ENCODE measurements at places on chromosomes 7 and 10.

DNA sequence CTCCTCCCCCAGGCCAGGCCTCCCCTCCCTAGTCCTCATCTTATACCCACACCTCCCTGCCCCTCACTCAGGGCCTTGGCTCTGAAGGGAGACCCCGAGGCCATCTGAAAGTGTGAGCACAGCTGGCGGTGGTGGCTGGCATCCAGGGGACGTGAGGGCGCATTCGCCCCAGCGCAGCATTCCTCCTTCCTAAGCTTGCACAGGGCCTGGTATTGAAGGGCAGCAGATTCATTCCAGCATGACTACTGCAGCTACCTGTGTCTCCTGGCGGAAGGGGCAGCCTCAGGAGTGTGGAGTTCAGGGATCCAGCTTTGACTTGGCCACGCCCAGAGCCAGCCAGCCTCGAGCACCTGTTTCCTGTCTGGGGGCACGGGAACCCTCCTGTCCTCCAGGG is 72.6 kb downstream of the PARP12 start:
- no peak for DNase-seq

- DNase-seq, result no peak
These were observed 193.8 kb downstream of the SNX10 start for GRCh38 chr7:26485367-26485934.

DNA sequence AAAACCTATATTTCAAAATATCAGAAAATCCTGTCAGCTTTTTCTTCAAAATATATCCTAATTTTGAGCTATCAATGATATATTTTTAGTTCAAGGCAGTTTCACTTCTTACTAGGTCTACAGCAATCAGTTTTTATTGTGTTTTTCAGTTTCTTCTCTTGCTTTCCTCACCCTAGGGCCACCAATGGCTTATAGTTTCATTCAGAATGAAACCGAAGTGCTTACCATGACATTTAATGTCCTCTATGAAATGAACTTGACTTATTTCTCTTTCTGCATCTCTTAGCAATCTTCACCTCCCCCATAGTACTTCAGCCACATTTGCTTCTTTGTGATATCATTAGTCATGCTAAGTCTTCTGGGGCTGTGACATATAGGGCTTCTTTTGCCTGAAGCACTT is 100.3 kb downstream of the ARL5B start:
- DNase-seq, result no peak

DNA sequence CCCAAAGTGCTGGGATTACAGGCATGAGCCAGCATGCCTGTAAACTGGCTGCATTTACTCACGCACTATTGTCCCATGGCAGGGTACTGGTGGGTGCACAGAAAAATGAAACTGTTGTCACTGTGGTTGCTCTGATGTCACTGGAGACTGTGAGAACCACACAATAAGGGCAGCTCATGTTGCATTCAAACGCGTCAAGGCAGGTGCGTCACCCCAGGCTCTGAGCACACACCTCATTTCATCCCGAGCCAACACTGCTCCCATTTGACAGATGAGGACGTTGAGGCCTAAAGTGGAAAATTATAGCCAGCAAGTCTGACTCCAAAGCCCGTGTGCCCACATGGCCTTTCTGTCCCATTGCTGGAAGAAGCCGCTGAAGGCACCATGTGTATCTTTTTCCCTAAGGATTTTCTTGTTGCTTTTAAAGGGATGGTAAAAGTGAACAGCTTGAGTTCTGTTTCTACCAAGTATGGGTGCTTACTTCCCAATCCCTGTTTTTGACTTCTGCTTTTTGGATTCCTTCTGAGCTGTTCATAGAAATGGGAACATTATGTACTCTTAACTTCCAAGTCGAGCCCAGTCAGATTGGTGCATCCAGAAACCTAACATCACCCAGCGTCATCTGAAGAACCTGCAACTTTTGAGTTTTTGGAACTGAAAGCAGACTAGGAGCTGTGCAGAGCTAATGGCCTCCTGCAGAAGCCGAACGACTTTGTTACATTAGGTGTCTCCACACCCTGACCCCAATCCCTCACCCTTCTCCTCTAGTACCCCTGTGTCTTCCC is 60.1 kb upstream of the CARD11 start:
- no peak for DNase-seq

DNA sequence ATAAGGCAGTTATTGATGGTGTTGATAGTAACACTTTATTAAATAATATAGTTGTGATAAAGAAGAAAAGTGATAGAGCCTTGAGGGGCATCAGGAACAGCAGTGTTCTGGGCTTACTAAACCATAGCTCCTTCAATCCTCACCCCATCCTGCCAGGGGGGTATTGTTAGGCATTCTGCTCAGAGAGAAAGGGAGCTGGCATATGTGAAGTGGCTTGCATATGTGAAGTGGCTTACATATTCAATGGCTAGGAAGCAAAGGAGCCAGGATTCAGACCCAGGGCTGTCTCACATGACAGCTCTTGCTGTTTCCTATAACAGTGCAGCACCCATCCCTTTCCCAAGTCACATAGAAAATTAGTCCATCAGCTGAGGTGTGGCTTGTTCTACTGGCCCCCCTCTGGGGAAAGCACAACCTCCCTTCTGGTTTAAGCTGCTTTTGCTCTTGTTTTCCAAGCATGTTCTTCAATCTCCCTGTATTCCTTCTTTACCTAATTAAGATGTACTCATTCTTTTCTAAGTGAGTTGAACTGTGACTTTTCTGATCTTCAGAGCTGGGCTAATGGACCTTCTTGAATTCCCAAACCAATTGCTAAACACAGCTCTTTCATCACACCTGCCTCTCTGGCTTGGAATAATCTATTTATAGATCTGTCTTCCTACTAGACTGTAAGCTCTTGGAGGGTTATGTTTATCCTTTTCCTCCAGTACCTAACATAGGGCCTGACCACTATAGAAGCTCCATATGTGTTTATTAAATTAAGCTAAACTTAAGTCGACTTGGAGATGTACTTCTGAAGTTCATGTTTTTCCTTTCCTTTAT is 108.7 kb upstream of the GLI3 start:
- no peak for DNase-seq

- no peak for DNase-seq
These were observed 210.2 kb downstream of the JAZF1 start for GRCh38 chr7:27970350-27970749.

DNA sequence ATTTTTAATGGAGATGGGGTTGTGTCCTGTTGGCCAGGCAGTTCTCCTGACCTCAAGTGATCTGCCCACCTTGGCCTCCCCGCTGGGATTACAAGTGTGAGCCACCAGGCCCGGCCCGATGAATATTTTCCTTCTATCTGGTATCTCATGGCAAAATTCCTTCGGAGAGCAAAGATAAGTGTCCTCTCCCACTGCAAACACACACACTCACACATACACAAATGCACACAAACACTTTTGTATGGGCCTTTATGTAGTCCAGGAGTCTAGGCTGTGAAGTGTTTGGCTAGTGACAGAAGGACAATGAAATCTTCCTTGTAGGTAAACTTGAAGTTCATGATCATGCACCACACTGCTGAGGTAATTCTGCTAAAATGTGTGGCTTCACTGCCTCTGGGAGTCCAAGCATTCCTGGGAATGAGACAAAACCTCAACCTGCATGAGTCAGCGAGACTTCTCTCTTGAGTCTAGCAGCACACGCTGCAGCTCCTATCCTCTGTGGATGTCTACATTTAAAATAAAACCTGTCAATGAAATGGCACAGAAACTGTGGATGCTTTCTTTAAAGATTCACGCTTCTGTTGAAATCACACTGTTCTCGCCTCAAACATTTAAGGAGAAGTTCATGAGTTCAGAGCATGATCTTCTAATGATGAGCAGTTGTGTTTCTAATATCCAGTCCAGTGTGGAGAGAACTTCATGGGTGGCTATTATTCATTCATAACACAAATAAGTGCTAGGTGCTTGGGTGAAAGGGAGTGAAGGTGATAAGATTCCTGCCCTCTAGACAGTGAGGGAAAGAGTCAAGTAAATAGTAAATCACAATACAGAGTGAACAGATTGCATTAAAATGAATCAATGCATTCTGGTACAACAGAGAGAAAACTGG is 96.5 kb downstream of the NRP1 start:
- no peak for DNase-seq

- DNase-seq, result no peak
These were observed 21.3 kb downstream of the ZNF487 start for GRCh38 chr10:43458227-43458626.

All from activated CD4-positive, alpha-beta T cell treated with anti-CD3 and anti-CD28 coated beads for 24 hours (primary cell).